Cortex of kidney (tissue), 1 donor: ENCODE measurements at places on chromosomes 4 and X.

DNA sequence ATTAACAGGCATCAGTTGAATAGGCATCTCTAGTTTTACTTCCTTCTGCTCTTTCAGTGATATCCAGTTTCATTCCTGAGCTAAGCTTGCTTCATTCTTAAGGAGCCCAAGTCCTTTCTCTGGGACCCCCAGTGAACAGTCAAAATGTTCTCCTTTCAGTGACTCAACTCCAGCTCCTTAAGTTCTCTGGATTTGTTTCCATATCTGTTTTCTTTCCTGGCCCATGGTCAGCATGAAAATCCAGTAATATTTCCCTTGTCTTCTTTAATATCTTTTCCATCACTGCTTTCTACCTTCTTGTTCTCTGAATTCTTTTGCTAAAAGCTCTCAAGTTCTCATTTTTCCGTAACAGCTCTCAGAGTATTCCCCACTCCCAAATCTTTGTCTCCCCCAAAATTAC is 25.5 kb downstream of the ADGRL3 start:
- no peak for DNase-seq

- DNase-seq = no peak
These were observed 22.9 kb upstream of the WDR1 start for GRCh38 chr4:10139518-10139917.

- no peak for DNase-seq
These were observed 13.7 kb upstream of the KCTD8 start for GRCh38 chr4:44462259-44462658.

GRCh38 chr4:36348403-36348938 is 67.1 kb downstream of the DTHD1 start:
- no peak for DNase-seq

DNA sequence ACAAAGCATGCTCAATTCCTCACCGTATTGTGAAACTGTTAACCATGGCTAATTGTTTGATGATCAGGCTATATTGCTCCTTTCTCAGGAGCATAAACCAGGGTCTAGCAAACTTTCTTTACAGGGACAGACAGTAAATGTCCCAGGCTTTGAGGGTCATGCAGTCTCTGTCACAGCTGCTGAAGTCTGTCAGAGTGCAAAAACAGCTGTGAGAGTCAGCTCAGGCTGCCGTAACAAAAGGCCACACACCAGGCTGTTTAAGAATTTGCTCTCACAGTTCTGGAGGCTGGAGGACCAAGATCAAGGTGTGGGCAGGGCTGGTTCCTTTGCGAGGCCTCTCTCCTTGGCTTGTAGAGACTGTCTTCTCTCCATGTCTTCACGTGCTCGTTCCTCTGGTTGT is 75.6 kb downstream of the GPR143 start:
- no peak for DNase-seq

- DNase-seq = no peak
These were observed 44.8 kb downstream of the UGT2A3 start for GRCh38 chr4:68906780-68907137.

DNA sequence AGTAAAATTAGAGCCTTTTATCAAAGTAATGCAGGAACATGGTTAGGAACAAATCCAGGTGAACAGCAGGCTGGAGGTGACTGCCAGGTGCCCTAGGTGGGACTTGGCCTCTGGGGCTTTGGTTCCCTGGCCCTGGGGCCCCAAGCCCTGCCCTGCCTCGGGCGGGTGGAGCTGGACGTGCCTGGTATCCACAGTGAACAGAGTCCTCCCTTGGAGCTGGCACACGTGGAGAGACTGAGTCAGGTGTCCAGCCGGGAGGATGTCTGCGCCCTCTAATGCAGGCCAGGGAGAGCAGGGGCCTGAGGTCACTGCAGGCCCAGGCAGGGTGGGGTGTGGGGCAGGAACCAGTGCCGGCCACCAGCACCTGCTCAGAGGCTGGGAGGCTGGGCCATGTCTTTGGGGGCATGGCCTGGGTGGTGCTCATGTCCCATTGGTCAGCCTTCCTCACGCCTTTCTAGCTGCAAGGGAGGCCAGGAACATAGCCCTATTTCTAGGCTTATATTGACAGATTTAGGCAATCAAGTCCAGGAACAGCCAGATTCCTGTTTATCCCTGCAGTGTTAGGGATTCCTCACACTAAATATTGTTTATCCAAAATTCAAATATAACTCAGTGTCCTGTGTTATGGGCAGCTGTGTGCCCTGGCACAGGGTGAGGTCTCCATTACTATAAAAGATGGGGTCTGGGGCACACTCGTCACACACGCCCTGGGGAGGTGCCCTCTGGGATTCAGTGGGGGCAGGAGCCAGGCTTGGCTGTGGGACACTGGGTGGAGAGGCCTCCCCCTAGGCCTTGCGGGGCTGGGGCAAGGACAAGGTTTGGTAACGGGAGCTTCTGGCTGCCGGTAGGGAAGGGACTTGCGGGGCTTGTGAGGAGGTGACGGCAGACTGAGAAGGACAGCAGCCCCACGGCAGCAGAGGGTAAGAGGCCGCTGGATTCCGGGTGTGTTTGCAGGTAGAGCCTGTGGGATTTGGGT is 14.3 kb upstream of the NAT8L start:
- no peak for DNase-seq

GRCh38 chr4:155761916-155762315 is 3.1 kb downstream of the GUCY1B1 start:
- DNase-seq = no peak
